ENCODE measurements at places on chromosomes 6 and 20.

GRCh38 chr20:6576726-6577125, 190.8 kb upstream of the BMP2 start:
- H3K4me1 ChIP-seq: no peaks in the 10 kb centered on the region
- H3K27ac ChIP-seq: no peak overlapping the region
- H3K27me3 ChIP-seq: peaks cover 10% of the 10 kb centered on the region
- no peaks in the 10 kb centered on the region for H3K36me3 ChIP-seq

- H3K27me3 ChIP-seq: no peaks in the 10 kb centered on the region
- DNase-seq: no peak
- no peak overlapping the region for H3K27ac ChIP-seq
- H3K4me1 ChIP-seq: no peaks in the 10 kb centered on the region
- no peak overlapping the region for H3K4me3 ChIP-seq
- H3K36me3 ChIP-seq: no peaks in the 10 kb centered on the region
Observed at GRCh38 chr20:8255945-8256632, 124.0 kb downstream of the PLCB1 start.

DNA sequence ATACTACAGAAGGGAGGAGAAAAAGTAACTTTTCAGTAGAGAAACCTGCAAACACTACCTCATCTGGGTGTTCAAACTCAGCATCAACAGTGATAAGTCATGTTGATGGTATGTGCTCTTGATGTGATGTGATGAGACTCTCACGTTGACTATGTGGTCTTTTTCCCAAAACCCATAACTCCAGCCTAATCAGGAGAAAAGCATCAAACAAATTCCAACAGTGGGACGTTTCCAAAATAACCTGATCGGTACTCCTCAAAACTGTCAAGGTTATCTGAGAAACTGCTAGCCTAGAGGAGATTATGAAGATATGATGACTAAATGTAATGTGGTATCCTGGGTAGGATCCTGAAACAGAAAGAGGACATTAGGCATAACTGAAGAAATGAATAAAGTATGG, 41.9 kb upstream of the TAB2 start:
- H3K36me3 ChIP-seq: no peaks in the 10 kb centered on the region
- H3K27me3 ChIP-seq: no peaks in the 10 kb centered on the region
- H3K4me3 ChIP-seq: no peak overlapping the region
- H3K4me1 ChIP-seq: peaks cover 41% of the 10 kb centered on the region
- no peak overlapping the region for H3K27ac ChIP-seq

DNA sequence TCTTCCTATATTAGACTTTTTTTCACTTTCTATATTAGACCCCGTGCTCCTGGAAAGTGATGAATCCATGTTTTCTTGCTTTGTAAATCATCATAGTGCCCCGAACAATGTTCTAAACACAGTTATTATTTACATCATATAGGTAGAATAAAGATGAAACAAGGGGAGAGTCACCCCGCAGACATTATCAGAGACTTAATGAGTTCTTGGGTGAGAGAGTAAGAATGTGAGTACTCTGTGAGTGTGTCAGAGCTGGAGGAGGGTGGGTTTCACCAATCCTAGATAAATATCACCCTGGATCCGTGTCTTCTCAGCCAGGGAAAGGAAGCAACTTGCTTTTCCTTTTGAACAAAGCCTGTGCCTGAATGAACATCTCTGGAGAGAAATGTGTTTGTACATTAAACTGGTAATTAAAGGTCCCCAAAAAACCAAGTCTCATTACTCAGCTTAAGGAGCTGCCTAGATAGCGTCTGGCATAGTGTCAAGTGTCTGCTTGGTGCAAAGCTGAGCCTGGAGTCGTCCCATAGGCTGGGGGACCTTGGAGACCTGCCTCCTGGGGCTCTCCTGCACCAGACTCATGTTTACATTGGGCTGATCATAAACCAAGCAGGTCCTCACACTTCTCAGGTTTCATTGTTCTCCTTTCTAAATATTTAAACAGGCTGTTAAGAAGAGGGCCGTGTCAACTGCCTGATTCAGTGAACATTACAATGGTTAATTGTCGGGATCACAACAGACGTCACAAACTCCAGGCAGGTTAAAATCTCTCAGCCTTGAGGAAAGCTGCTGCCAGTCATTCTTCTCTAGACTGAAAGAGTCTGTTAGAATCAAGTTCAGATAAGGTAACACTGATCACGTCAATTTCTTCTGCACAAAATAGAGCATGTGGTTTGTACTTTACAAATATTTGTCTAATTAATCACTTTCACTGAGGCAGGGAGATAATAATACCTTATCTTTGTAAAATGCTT, 179.7 kb upstream of the MYLIP start:
- H3K4me1 ChIP-seq: peaks cover 17% of the 10 kb centered on the region
- no peaks in the 10 kb centered on the region for H3K27me3 ChIP-seq
- no peak for DNase-seq
- H3K36me3 ChIP-seq: no peaks in the 10 kb centered on the region
- H3K4me3 ChIP-seq: no peak overlapping the region
- no peak overlapping the region for H3K27ac ChIP-seq

- DNase-seq: no peak
- H3K36me3 ChIP-seq: no peaks in the 10 kb centered on the region
- no peak overlapping the region for H3K4me3 ChIP-seq
Observed at GRCh38 chr6:154380741-154381140, 24.1 kb upstream of the IPCEF1 start.

- H3K27me3 ChIP-seq: no peaks in the 10 kb centered on the region
- no peaks in the 10 kb centered on the region for H3K36me3 ChIP-seq
- H3K4me1 ChIP-seq: peaks cover 7% of the 10 kb centered on the region
- H3K27ac ChIP-seq: no peak overlapping the region
Observed at GRCh38 chr6:141359953-141360352, 772.8 kb upstream of the GJE1 start.

DNA sequence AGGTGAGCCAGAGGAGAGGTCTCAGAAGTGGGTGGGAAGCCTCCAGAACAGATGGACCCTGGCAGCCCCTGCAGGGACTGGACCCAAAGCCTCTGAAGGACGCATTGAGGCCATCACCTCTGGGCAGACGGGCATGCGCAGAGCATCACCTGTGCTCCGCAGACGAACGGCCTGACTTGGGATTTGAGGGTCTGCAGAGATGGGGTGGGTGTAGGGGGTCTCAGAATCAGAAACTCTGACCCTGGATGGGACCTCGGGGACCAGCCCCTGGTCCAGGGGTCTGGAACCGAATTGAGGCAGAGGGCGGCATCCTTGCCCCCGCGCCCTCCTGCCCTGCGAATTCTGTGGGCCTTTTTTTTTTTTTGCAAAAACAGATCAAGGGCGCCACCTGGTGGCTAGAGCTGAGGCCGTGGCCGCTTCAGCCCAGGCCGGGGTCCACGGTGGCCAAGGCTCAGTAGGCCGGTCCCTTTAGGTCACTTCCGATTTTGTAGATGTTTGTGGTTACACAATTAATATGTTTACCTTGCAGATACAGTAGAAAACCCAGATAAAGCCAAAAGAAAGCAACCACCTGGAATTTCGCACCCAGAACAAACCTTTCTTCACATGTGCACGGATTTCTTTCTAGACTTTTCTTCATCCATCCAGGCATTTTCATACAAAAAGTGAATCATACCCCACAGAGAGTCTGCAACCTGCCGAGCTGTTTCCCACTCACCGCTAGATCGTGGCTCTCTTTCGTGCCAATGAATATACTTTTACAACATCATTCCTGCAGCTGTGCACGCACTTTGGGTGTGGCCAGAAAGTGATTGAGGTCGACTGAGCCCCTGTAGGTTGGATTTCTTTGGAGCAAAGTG, 25.9 kb downstream of the ZBP1 start:
- no peaks in the 10 kb centered on the region for H3K36me3 ChIP-seq
- no peak for DNase-seq

DNA sequence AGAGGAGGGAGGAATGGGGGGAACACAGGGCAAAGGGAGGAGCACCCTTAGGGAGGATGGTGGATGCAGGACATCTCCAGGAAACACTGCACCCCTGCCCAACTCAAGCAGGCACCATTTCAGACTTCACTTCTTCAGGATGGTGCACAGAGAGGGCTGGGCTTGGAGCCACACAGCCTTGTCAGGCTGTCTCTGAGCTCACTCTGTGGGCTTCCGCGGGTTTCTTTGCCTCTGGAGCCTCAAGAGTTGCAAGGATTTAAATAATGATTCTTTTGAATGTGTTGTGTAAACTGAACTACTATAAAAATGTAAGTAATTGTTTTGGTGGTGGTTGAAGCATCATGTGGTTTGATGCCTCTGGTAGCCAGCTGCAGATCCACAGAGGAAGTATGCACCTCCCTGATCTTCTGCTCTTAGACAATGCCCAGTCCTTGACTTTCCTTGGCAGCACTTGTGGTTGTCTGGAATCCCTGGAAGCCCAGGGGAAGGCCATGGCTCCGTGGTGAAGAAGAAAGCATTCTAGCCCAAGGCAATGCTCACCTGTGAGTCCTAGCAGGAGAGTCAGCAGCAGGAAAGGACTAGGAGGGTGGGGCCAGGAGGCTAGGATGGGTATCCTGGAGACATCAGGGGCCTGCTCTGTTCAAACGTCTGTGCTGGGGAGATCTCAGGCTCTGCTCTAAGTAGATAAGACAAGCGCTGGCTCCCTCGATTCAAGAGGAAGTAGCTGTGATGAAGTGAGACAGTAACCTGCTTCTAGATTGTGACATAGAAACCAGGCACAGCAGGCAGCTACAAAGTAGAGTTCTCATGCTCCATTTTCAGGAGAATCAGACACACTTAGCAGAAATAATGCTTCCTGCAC, 50.2 kb upstream of the SIRPG start:
- no peaks in the 10 kb centered on the region for H3K36me3 ChIP-seq
- peaks cover 65% of the 10 kb centered on the region for H3K27me3 ChIP-seq
- H3K4me1 ChIP-seq: peaks cover 4% of the 10 kb centered on the region
- no peak overlapping the region for H3K27ac ChIP-seq
- H3K4me3 ChIP-seq: no peak overlapping the region
